Central memory CD4-positive, alpha-beta T cell (primary cell): ENCODE measurements at places on chromosomes 11 and 22.
A peak's percentile ranks its signal among the peaks of the same experiment; 100 is the strongest.

GRCh38 chr11:27869701-27870100, 169.4 kb upstream of the BDNF start:
- DNase-seq = no peak

DNA sequence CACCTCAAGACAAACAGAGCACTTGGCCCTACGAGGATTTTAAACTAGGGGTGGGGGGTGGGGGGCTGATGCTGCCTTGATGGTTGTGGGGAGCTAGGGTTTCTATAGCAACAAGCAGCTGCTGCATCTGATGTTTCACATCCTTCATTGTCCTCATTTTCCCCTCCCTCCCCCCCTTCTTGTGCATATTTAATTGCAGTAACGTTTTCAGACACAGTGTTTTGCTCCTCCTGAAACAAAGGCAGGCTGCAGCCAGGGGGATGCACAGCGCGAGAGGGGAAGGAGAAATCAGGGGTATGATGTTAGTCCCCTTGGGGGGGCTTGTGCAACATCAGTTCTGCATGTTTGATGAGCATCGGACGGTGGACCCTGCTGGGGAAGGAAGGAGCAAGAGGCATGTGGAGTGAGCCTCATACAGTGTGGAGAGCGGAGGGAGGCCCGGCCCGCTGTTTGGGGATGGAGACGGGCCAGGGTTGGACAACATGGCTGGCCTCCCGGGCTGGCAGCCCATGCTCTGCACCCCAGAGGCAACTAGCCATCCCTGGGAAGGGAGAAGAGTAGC, 208.3 kb downstream of the CEP164 start:
- DNase-seq = no peak

- no peak for DNase-seq
Observed at GRCh38 chr11:33147559-33147958, 13.7 kb downstream of the CSTF3 start.

DNA sequence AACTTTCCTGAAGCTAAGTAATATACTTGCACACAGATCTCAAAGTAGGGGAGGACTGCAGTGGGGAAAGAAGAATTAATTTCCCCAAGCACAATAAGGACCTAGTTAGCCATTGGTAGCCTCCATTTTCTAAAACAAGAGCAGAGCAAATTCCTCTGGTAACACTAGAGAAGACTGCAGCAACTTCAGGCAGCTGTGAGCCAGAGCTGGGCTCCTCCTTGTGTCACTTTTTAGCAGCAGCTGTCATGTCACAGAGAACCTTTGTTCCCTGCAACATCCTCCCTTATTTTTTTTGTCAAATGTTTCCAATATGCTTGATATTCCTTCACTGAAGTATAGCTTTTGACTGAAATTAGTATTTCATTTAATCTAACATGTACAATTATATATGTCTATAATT, 54.4 kb downstream of the RRAS2 start:
- no peak for DNase-seq

DNA sequence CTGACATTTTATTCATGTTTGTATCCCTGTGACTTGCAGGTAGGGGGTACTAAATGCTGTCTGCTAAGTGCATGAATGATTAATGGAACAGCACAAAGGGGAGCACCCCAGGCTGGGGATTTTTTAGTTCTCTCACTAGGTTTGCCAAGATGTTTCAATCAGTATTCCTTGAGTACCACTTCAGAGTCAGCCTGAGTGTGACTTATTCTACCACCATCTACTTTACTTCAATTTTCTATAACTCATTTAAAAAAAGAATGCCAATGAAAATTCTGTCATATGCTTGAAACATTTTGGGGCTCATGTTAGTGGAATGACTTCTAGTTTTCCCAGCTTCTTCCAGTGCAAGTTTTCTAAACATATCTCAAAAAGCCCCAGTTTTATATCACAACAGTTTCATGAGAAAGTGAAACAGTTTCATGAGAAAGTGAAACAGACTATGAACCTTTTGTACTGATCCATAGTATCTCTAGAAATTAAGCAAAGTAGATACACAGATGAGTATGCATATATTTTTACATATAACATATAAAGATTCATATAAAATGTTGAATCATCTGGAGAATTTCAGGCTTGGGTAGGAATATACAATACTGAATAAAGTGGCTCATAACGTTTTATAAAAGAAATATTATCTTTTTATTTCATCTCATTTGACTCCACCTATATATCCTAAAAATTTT, 252.4 kb downstream of the GRM5 start:
- no peak for DNase-seq

DNA sequence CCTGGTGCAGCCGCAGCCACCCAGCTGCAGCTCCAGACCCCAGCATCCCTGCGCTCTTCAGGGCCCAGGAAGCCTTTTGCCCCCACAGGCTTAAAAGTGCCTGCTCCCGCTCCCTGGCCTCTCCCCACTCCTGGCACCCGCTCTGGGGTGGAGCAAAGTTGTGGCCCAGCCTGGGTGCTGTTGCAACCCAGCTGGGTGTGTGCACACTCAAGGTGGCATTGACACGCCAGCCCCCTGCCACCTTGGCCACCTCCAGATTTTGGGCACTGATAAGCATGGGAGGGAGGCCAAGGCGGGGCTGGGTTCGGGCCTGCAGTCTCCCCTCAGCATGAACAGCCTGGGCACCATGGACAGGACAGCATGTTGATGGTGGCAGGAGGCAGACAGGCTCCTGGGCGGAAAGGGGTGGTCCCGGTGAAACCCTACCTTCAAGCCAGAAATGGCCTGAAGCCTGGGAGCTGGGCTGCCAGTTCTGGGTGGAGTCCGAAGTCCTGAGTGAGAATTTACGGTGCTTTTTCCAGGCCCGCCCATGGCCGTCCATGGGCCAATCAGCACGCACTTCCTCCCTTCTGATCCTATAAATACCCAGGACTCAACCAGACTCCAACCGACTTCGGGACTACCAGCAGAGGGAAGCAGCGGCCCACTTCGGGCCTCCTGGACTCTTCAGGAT, 23.6 kb upstream of the RNASEH2C start:
- no peak for DNase-seq

DNA sequence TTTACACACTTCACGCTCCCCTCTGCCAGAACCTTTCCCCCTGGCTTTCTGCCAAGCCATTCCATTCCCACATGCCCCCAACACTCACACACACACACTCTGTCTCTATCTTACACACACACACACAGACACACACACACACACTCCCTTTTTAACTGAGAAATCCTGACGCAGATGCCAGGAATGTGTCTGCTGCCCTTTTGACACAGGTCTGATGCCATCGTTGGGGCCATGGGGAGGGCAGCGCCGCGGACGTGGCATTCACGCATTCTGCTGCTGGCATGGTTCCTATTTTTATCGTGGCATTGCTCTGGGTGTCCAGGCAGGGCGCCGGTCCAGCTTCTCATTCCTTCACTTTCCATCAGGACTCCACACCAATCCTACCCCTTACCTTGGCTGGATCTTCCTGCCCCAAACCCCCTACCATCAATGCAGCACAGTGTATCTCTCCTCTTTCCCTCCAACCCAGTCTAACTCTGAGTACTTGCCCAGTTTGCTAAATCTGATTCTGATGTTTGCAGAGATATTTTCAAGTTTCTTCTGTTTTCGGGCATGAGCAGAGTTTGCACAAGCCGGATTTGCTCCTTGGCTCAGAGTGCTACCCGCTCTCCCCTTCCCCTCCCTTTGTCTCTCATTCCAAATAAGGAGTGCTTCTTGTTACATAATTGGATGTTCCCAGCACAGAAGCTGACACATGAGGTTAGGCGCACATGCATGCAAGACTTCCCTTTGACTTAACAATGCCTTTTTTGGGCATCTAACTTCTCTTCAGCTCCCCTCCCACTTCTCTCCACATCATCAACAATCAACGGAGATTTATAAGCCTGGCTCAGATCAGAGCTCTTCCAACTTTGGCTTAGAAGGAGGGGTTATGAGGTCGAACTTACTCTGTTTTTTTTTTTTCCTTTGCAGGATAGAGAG, 18.8 kb downstream of the SNX19 start:
- DNase-seq = no peak

GRCh38 chr11:61499816-61500491, 8.6 kb upstream of the LRRC10B start:
- DNase-seq = no peak

- DNase-seq = no peak
Observed at GRCh38 chr11:126433989-126434949, 78.8 kb downstream of the ST3GAL4 start.

DNA sequence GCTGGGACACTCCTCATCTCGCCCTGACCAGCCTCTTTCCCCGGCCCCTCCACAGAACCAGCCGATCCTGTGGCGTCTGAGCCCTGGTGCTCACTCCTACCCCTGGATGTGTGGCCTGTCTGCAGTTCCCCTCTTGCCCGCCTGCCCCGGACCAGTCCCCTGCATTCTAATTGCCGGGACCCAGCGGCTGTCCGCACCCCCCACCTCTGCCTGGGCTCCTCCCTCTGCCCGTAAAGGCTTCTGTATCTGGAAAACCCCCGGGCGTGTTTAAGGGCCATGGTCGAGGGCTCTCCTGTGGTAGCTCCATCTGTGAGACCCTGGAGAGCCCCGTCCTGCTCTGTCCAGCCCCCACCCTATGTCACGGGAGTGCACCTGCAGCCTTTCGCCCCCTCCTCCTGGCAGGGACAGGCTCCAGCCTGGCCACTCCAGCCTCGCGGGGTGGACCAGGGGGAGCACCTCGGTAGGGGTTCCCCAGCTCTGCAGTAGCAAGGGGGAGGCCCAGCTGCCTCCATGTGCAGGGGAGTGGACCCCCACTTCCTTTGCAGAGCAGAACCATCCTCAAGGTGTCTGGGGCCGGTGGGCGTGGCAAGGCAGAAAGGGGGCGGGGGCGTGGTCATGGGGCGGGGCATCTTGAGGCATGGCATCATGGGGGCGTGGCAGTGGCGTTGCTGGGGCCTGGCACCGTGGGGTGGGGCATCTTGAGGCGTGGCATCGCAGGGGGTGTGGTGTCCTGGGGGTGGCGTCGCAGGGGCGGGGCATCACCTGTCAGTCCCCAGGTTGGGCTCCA, 430.4 kb downstream of the TBC1D22A start:
- no peak for DNase-seq

GRCh38 chr11:133443206-133443747, 89.0 kb downstream of the OPCML start:
- DNase-seq = no peak

GRCh38 chr22:17159504-17159951, 451 bp upstream of the HDHD5 start:
- DNase-seq = peak; percentile 16

DNA sequence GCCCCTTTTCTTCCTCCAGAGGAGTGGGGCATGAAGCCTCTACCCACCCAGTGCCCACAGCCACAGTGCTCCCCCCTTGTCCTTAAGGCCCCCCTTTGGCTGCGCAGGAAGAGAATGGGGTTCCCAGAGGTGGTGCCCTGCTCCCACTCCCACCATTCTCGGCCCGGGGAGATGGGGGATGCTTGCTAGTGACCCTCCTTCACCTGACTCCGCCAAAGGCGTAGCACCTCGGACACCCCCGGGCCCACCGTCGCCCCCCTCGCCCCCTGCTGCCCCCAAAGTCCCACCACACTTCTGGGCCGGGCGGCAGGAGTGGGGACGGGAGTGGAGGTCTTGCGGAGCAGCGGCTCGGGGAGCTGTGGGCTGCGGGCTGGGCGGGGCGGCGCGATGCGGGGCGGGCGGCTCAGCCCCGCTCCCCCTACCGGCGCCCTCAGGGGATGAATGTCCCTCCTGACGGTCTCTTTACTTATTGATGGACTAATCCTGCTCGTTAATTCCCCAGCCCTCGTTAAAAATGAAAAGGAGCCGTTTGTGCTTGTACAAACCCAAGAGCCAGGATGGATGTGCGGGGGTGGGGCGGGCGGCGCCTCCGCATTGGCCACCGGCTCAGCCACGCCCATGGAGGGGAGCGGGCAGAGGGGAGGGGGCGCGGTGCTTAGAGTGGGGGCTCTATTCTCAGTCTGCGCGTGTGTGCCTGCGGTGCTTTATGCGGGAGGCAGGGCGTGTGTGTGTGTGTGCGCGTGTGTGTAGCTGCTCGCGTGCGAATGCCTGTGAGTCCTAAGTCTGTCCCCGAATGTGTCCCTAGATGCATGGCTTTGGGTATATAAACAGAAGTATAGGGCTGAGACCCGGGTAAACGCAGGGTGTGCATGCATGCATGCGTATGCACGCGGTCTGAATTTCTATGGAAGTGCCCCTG, 25.6 kb downstream of the SYT7 start:
- no peak for DNase-seq

GRCh38 chr11:87307101-87307500, 269.4 kb downstream of the TMEM135 start:
- no peak for DNase-seq

DNA sequence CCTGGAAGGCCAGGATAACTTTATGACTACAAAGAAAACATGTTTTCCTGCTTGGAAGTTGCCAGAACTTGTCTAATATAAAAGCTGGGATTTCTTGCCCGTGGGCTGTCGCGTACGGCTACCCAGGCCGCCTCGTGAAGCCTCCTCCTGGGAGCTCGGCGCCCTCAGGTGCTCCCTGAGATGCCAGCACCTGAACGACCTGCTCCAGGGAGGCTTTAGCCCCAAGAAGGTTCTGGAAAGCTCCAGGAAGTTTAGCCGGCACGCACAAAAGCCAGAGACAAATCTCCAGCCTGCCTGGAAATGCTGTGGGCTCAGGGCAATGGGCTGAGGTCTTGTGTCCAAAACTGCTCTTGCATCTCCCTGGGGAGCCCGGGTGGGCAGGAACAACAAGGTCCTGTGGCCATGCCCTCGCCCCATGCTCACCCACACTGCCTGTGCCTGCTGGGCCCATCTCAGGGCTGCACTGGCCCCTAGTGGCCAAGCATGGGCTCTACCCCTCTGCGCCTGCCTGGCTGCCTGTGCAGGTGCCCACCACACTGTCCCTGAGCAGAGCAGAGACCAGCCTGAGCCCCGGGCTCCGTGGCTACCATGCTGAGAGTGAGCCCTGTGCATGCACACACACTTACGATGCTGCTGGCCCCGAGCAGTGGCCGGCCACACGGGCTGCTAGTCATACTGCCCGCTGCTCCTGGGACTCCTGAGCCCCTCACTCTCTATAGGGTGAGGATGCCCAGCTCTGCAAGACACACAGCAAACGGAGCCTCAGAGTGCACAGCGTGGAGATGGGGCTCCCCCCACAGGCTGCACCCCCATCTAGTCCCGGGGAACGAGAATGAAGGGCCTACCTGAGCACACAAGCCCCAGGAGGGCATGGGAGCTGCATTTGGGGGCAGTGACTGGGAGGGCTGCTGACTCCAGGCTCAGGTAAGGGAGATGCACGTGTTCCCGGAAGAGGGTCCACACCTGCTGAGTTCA, 4.9 kb upstream of the CELSR1 start:
- DNase-seq = peak; percentile 66
